ENCODE measurements at places on chromosomes 6 and 20. TPM values are rescaled to one million over a fixed set of nuclear protein-coding genes. Genes with fewer than 3 reads are reported as not detected.

DNA sequence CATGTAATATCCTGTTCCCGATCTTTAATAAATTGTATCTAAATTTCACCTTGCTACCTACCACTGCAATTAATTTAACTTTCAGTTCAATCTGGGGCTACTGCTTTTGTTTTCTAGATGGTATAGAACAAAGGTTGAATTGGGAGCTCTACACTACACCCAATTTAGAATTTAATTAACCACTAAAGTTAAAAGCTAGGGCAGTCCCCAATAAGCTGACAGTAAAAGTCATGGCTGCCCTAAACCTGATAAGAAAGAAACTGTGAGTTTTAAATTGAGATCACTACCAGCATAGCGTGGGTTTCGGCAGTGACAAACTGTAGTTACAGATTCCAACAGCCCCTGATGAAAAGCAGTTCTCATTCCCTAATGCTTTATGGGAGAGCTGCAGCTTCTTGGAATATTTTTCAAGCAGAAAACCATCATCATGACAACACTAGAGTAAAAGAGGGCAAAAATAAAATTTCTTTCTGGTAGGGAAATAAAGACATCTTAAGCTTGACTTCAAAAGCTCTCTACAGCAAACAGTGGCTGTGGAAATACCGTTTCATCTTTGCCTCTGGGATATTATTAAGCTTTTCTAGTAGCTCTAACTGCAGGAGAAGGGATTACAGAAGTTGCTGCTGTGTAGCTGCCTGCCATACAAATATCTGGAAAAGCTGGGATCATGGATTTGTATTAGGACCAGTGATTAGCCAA is 1372.1 kb downstream of the EPHA7 start:
- no peak for DNase-seq

- no peak for DNase-seq
Measured at GRCh38 chr20:20412750-20413149, 44.8 kb downstream of the INSM1 start.

- no peak for DNase-seq
Measured at GRCh38 chr6:131427434-131428058, 145.5 kb upstream of the ARG1 start.

- DNase-seq: no peak
Measured at GRCh38 chr20:59157531-59157930, 6.1 kb upstream of the ZNF831 start.

- no peak for DNase-seq
Measured at GRCh38 chr6:3231247-3232016, 4.0 kb upstream of the TUBB2B start.

DNA sequence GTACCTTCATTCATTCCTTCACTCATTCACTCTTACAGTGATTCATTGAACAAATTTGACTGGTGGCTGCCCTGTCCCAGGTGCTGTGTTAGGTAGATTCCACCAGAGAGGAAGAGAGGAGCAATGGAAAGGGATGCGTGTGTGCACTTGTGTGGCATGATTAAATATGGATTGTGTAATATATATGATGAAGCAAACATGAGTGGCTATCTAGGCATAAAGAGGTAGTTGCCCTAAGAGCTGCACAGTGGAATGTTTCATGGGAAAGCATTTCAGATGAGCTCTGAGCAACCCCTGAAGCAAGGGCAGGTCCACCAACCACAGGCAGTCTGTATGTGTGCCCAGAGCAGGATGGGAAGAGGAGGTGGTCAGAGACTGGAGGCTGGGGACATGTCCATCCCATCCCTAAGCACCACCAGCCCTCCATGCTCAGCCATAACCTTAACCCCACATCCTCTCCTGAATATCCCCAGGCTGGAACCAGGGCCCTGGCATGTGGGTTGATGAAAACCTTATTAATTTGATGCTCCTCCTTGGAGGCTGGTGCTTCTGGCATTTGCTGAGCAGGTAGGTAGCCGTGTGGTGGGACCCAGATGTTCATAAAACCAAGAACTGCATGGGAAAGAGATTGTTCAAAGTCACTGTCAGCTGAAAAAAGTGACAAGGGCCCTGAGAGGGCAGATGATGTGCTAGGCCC is 226.2 kb downstream of the SYNDIG1 start:
- DNase-seq: no peak

GRCh38 chr6:83867527-83868161 is 8.2 kb downstream of the CYB5R4 start:
- no peak for DNase-seq

- no peak for DNase-seq
Measured at GRCh38 chr20:8365634-8366033, 233.6 kb downstream of the PLCB1 start.

GRCh38 chr6:118724211-118724610 is 72.8 kb upstream of the CEP85L start:
- DNase-seq: no peak

DNA sequence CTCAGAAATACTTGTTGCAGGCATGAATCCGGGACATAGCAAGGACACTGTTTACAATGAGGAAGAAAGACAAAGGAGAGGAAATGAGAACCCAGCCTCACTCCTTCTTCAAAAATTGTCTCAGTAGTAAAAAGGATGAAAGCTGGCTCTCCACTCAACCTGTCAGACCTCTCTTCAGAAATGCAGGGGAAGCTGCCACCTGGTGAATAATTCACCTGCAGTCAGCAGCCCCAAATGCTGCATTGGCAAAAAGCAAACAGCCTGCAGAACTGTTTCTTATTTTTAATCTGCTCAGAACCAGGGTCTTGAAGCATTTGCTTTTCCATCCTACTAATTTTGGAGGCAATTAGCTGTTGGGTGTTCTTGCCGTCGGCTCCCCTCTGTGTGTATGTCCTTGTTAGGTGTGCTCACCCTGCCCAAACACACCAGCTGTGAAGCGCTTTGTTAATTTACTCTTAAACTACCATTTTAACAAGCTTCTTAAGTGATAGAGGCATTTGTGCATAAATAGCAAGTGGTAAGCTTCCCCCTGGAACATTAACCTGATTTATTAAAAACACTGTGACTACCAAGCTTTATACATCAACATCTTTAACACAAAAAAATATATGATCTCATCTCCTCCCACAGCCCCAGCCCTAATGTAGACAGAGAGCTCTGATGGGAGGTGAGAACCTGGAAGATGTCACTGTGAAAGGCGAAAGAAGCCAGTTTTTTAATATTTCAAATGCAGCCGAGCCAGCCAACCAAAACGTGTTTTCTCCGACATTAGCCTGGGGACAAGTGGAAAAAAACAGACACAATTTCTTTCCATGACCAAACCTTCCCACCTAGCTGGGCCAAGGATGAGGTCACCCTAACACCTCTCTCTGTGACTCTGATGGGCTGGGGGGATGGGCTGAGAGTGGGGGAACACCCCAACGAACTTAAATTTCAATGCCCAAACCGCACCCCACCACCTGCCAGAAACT is 451.0 kb upstream of the SULF2 start:
- no peak for DNase-seq

GRCh38 chr6:36068012-36068392 is 40.4 kb downstream of the MAPK14 start:
- no peak for DNase-seq

- no peak for DNase-seq
Measured at GRCh38 chr6:132161283-132161682, 210.1 kb upstream of the CCN2 start.

- DNase-seq: no peak
Measured at GRCh38 chr20:10454151-10454750, 19.1 kb downstream of the SLX4IP start.

DNA sequence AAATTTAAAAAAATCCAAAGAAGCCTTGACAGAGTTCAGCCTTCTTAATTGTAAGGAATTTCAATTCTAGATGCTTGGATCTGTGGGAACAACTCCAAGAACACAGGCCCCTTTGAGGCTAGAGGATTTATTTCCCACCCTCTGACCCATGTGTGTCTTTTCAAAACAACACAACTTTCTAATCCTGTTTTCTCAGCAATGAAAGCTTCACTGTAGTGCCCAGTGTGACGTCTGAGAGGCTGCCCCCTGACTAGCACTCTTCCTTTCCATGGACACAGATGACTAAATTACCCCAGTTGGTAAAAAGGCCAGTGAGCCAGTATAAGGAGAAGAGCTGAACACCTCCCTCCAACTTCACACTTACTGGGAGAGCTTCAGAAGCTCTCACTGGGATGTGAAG is 16.5 kb upstream of the CCR6 start:
- DNase-seq: no peak

GRCh38 chr6:130158548-130158947 is 64.2 kb downstream of the SAMD3 start:
- no peak for DNase-seq

DNA sequence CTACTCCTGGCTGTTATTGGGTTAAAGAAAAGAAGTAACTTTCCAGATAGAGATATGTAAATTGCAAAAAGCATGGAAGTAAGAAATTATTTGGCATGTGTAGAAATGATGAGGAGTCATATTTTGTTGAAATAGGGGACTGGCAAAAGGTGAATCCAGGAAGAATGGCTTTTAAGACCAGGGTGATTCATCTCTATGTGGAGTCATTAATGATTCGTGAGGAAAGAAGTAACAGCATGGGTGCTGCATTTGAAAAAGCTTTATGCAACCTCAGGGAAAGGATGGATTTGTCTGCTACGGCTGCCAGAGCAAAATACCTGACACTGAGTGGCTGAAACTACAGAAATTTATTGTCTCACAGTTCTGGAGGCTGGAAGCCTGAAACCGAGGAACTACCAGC is 14.8 kb upstream of the SYNE1 start:
- DNase-seq: no peak

GRCh38 chr6:168206661-168207274 is 112.8 kb downstream of the DACT2 start:
- no peak for DNase-seq

DNA sequence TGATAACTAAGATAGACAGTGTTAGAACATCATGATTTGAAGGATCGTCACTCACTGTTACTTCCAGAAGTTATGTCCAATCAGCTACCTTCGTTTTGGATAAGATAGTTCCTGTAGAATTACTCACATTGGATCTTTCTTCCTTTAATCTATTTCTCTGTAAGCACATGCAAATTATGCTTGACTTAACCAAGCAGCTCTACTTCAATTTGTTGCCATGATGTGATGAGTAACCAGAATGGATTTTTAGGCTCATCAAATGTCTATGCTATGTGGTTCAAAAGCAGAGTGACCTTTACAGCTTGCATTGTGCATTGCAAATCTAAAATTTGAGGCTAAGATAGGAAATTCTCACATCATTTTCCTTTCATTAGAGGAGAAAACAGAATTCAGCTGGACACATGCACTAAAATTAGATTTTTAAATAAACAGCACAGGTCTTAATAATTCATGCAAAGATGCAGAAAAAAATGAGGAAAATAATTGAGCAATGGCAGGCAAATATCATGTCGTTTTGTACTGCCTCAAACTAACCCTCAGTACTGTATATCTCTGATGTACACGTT is 76.7 kb upstream of the ZFP64 start:
- no peak for DNase-seq

- no peak for DNase-seq
Measured at GRCh38 chr20:46303176-46303956, 4.9 kb downstream of the CDH22 start.

DNA sequence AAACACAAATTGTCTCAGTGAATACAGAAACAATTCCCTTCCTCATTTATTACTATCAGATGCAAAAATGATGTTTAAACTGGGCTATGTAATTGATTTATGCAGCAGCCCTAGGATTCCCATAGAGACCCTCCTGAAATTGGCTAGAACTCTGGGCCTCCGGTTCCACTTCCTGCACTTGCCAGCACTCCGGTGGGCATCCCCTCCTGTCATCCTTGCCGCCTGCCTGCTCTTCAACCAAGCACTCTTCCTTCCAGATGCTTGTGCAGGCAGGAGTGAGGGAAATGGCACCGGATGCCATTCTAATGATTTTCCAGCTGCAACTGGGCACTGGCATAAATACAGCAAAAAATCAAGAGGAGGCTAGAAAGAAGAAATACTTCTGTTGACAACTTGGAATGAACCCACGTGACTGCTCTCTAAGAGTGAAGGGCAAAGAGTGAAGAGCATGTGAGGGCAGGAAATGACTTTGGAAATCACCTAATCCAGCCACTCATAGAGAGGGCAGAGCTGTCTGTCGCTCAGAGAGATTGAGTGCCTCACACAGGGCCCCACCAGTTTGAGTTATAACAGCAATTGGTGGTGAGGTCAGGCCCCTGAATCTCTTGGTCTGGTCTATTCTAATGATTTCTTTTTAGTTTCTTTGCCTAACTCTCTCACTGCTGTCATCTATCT is 3.7 kb upstream of the NEDD9 start:
- DNase-seq: no peak

DNA sequence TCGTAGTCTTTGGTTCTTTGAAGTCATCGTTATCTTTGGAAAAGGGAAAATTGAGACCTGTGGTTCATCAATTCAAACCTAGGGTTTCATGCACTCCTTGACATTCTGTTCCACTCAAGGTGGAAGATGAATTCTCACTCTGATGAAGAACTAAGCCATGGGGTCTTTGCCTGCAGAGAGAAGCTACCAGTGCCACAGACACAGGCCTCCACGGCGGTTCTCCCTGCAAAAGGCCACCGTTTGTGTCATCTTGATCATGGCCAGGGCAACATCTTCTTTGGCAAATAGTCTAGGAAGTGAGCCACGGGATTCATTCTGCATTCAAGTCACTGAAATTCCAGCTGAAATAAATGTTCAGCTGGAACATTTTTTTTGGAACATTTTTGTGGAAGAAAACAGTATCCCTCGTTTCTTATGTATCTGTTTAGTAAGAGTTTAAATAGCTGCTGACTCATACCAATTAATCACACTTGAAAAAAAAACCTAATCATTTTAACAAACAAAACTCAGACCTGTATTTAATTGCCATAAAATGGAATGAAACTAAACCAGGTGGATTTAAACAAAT is 206.0 kb upstream of the FOXQ1 start:
- DNase-seq: no peak

- no peak for DNase-seq
Measured at GRCh38 chr6:42988486-42989020, 4.2 kb downstream of the PPP2R5D start.

GRCh38 chr6:14838133-14838583 is 407.7 kb upstream of the JARID2 start:
- no peak for DNase-seq

DNA sequence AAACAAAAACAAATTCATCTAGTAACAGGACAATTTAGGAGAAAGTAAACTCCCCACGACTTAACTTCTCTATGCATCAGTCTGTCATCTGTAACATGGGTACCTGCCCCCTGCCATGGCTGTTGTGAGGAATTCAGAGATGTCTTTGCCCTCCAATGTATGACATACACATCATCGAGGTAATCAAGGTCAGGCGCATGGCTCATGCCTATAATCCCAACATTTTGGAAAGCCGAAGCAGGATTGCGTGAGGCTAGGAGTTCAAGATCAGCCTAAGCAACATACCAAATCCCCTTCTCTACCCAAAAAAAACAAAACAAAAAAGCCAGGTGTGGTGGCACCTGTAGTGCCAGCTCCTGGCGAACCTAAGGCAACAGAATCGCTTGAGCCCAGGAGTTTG is 9.0 kb downstream of the EEF1A1 start:
- DNase-seq: no peak

The STMND1 gene
- total RNA-seq: not detected

The PNPLA1 gene
- total RNA-seq: not detected

The RNF39 gene
- not detected for total RNA-seq

The OOEP gene
- not detected for total RNA-seq

The FOXA2 gene
- total RNA-seq: not detected

The KCNS1 gene
- total RNA-seq: not detected

The MYLK4 gene
- total RNA-seq: 2.0 TPM

The SNRNP48 gene
- 6.4 TPM for total RNA-seq

The POPDC3 gene
- not detected for total RNA-seq

Measured in thoracic aorta (tissue), 2 donors.